Hematopoietic multipotent progenitor cell (in vitro differentiated cells): ENCODE measurements at places on chromosomes 2 and 18. TPM values are rescaled to one million over a fixed set of nuclear protein-coding genes. Genes with fewer than 3 reads are reported as not detected.

The PLGLB2 gene
- 0.54 TPM for total RNA-seq

- DNase-seq: no peak
Measured at GRCh38 chr2:170713543-170714380, 1.4 kb upstream of the SP5 start.

The SKOR2 gene
- not detected for total RNA-seq

DNA sequence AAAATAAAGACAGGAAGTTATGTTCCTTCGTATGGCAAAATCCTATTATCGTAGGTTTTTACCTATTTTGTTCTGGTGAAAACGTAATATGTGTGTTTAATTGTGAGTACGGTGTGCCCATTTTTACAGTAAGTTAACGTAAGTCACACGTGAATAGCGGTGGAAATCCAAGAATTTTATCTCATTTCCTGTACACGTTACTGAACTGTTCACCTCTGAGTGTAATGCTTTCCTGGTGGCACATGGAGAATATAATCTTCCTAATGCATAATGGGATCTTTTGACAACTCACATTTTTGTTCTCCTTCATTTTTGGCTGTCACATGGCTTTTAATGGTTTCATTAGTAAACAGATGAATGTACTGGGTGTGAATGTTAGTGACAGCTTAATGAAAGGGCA is 28.2 kb downstream of the BCL2L11 start:
- no peak for DNase-seq

DNA sequence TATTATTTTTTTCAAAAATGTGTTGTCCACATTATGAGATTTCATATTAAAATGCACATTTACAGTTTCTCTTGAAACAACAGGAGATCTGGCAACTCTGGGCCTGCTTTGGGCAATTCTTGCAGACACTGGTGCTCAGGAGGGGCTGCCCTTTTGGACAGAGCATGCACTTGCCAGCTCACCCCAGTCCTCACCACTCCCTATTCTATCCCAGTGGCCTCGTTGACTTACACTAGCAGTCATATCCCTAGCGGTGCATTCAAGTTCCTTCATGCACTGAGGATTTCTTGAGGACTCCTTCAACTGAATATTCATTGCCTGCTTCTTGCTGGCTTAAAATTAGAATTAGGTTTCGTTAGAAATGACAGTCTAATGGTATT is 87.9 kb upstream of the FHL2 start:
- no peak for DNase-seq

DNA sequence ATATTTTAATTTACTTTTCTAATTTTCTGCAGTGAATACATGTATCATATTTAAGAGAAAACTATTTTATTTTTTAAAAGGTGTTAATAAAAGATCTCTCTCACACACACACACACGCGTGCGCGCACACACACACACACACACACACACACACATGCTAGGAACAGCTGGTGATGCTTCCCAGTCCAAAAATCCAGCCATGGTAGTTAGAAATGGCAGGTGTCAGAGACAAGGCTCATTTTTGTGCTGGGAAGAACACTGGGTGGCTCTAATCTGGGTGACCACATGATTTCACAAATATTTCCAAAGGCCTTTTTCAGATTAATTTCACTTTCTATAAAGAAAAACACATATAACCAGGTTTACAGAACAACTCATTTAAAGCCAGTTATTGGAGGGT is 104.5 kb upstream of the NCK2 start:
- DNase-seq: no peak

GRCh38 chr2:26720322-26721114 is 28.0 kb downstream of the KCNK3 start:
- no peak for DNase-seq

The RUFY4 gene
- 1.1 TPM for total RNA-seq

The FSHR gene
- total RNA-seq: under 0.01 TPM

GRCh38 chr2:3282056-3282998 is 95.3 kb downstream of the EIPR1 start:
- DNase-seq: no peak

DNA sequence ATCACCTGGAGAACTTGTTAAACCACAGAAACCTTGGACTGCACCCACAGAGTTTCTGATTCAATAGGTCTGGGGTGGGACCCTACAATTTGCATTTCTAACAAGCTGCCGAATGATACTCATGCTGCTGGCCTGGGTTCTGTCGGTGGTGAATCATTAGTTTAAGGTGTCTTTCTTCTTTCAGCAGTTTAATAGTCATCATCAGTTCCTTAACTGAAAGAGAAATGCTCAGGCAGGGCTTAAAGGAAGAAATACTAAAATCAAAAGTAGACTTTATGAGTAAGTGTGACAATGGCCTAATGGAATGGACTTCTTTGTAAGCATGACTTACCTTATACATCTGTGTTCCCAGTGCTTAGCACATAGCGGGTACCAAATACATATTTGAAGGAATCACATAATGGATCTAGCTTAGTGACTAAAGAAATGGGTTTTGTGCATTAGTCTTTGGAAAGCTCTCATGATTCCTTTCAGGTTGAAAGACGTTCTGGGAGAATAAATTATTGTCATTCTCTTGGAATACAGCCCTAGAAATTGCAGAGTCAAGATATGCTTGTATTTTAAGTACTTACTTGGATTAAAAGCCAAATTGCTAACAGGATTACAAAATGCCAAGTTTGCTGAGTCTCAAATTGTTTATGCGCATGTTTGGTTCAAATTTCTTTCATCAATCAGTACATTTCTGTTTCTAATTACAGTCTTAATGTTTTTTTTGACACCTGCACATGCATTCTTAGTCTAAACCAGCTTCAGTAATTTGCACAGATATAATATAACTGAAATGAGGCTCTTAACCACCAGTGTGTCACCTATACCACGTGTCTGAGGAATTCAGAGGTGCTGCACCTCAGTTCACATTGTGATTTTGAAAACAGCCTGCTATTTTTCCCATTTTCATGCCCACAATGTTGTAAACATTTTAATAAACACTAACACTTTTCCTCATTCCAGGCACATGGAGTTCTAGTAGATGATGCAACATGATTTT is 220.3 kb upstream of the NRP2 start:
- no peak for DNase-seq

The LOXHD1 gene
- total RNA-seq: under 0.01 TPM

GRCh38 chr2:65316072-65316471 is 88.4 kb downstream of the ACTR2 start:
- DNase-seq: no peak

GRCh38 chr2:112310906-112311305 is 35.5 kb downstream of the ZC3H6 start:
- DNase-seq: no peak

The BBS5 gene
- total RNA-seq: 2.4 TPM

The B4GALT6 gene
- total RNA-seq: 12.1 TPM

GRCh38 chr2:7007846-7008741 is 90.9 kb downstream of the RNF144A start:
- peak; percentile 74 for DNase-seq
